ENCODE measurements at places on chromosomes 3 and 15.

DNA sequence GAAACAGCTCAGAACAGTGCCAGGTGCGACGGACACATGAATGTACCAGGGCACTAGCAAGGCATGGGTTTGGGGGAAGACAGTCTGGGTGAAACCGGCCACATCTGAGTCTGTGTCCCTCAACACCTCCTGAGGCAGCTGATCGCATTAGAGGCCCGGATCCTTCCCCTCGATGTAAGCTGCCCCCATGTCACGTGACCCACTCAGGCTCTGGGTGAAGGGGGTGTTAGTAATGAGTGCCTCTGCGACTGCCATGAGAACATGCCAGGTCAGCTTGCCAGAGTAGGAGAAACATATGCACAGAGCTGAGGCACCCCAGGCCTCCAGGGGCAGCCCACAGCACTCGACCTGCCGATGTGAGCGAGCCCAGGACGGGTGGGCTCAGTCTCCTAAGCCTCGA, 29.7 kb downstream of the PRR23E start:
- no peak for DNase-seq

DNA sequence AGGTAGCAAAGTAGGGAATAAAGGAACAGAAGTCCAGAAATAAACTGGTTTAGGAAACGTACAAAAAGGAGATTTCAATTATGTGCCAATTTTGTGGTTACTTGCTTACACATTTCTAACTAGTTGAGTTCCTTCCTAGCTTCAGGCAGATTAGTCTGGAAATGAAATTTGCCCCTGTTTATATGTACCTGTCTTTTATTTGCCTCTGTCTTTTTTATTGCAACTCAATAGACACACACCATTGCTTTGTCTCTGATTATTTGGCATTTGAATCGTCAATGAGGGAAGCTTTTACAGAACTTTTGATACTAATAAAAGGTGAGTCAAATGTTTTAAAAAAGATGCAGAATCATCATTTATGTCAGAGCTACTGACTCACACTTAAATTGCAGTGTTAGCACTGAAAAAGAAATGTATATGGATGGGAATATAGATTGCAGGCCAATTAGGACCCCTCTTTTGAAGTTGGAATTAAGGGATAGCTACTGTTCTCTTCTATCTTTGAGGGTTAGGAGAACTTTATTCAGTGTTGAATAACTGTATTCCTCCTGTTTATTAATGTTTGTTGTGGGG, 60.5 kb downstream of the TRAK1 start:
- DNase-seq = no peak

DNA sequence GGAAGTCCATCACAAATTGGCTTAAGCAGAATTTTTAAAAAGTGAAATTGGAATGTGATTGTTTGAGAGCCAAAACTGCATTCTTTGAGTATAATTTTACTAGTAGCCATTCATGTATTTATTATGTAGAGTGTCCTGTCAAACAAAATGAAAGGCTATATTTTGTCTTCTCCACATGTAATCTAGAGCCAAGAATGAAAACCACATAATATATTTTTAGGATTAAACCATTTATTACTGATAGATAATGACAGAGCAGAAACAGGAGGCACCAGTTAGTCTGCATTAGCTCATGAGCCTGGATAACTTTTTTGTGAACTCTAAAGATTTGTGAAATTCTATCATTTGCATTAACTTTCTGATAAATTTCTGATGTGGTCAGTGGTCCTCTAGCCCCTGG, 130.2 kb downstream of the FILIP1L start:
- no peak for DNase-seq

DNA sequence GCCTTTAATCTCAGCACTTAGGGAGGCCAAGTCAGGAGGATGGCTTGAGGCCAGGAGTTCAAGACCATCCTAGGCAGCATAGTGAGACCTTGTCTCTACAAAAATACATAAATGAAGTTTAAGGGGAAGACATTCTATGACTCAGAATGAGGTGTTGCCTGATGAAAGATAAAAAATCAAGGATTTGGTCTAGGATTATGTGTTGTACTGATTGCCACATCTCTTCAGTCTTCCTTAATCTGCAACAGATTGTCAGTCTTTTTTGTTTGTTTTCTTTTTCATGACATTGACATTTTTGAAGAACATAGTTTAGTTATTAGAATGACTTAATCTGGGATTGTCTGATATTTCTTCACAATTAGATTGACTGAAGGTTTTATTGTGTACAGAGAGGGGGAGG, 26.3 kb upstream of the DPPA4 start:
- no peak for DNase-seq

GRCh38 chr3:172559020-172559419, 35.8 kb upstream of the TNFSF10 start:
- no peak for DNase-seq

DNA sequence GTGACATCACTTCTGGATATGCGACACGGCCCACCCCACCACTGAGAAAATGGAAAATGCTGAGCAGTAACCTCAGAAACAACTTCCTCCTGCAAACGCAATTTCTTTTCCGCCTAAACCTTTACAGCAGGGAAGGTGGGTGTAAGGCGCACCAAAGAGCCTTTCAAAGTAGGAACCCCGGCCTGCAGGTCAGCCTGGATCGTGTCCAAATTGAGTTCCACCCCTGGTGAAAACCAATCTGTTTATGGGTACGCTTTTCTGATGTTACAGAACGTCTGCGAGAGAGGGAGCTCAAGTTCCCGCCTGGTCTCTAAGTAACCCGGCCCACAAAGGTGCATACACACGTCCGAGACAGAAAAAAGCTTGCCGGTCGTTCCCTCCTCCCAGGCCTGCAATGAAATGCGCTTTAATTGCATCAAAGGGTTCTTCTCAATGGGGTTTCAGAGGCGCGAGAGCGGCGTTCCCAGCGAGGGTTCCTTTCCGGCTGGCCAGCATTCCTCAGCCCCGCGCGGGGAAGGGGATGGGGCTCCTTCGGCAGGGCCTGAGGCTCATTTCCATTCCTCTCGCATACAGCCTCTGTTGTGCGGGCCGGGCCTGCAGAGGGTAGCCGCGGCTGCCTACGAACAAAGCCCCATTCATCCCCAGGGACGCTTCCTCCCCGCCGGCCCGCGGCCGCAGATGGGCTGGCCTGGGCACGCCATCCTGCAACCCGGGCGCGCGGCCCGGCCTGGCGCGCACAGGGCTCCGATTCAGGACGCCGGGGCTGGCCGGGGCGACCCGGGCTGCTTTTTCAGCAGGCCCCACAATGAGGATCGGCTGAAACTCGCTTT, 138.1 kb downstream of the TMCO5A start:
- no peak for DNase-seq

GRCh38 chr15:70508561-70509281, 254.6 kb downstream of the UACA start:
- DNase-seq = peak; percentile 69

GRCh38 chr15:67558502-67558901, 16.0 kb downstream of the MAP2K5 start:
- DNase-seq = no peak

- DNase-seq = no peak
These were observed 64.2 kb upstream of the TMEM115 start for GRCh38 chr3:50423543-50423942.

DNA sequence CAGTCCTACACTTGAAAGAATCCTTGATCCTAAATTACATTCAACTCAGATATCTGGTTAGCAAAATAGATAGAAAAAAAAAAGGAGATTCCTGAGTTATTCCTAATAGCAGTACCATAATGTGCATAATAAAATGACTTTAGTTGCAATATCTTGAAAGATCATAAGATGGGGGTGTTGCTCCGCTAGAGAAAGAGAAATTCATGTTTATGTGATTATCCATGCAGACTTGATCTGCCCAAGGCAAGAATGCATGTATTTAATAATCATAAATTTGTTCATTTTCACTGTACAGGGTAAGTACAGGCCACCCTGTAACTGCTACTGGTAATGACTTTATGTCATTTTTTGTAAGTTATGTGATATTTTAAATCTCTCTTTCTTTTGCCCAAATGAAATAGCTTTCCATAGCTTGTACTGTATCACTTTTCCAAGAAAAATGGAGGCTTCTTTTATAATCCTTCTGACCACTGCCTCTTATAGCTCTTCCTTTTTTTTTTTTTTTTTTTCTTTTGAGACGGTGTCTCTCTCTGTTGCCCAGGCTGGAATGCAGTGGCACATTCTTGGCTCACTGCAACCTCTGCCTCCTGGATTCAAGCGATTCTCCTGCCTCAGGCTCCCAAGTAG, 84.6 kb downstream of the HCN4 start:
- no peak for DNase-seq

GRCh38 chr3:194310060-194310835, 40.9 kb downstream of the CPN2 start:
- DNase-seq = no peak

DNA sequence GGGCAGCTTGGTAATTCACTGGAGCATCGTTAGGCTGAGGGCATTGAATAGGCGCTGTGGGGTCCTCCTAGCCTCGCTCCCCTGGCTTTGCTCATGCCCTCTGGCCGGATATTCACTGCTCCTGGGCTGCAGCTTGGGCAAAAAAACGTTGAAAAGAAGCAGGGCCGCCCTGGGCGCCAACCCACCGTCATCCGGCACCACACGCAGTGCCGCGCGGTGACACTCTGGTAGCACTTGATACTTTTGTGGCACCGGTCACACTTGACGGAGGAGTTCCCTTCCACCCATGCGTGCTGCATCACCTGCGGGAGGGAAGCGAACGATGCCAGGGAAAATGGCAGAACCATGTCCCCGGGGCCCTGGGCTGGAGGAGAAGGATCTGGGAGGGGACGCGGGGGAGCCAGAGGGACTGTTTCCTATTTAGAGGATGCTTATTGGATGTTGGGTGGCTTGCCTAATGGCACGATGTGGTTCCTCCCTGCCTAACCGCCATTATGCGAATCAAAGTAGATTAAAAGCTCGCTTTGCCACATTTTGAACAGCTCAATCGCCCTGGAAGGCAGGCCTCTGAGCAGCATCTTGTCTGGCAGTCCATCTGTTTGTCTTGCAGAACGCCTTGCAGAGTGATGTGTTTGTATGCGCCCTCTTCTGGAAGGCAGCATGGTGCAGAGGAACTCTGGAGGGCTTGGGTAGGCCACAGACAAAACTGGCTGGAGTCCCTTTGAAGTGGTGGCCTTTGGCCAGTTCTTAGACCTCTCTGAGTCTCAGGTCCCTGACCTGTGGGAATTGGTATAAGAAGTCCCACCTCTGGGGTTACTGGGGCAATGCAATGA, 93.2 kb downstream of the DGKG start:
- no peak for DNase-seq

- no peak for DNase-seq
These were observed 426.3 kb downstream of the MECOM start for GRCh38 chr3:169237201-169237600.

GRCh38 chr3:177770383-177771230, 573.3 kb upstream of the TBL1XR1 start:
- peak; percentile 42 for DNase-seq

DNA sequence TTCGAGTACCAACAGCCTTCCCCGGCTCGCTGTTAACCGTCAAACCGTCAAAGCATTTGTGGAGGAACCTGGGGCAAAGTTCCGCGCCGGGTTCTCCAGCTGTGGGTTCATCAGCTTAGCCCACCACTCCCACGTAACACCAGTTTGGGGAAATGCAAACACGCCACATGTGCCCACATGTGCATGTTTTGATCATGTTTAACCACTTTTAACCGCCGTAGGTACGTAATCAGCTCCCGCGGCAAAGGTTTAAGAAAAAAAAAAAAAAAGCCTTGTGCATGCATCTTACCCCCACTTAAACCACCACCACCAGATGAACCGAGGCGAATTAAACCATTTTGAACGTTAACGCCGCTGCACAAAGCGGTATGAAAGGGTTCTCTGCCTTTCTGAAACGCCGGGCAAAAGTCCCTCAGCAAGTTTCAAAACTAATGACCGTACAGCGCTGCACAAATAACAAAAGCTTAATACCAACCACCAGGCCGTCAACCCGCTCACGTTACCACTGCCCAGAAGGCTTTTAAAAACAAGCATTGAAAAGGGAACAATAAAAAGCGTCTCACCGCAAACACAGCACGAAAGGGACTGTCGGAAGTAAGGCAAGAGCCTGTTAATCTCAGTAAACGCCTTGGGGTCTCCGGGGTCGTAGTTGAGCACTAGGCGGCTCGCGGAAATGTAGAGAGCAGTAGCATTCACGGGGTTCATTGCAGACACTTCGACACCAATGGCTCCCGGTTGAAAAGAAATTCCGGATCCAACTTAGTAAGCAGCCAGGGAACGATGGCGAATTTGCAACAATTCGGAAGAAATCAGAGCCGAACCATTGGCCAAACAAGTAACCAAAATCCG, 1.5 kb downstream of the MSL2 start:
- DNase-seq = no peak

DNA sequence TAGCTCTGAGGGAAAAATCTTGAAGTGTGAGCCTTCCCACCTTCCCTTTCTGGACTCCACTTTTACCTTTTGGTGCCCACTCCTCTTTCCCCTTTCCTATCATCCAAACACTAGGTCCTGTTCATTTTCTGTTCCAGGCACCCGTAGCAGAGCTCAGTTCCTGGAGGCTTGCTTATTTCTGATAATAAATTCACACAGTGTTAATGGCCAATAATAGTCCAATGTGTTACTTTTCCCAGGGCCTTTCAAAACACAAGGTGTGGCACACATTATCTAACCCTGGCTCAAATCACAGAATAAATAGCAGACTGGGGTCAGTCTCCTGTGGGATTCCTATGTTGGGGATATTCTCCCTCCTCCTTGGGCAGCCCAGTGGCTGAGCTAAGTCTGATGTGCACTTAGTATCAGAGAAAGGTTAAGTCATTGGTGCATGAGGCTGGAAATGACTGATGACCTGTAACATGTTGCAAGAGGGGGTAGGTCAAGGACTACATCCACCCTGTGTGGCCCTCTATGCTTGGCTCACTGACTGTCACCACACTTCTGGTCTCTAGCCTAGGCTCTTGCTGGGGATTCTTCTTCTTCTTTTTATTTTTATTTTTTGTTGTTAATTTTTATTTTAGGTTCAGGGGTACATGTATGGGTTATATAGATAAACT, 43.7 kb upstream of the ROPN1 start:
- no peak for DNase-seq

DNA sequence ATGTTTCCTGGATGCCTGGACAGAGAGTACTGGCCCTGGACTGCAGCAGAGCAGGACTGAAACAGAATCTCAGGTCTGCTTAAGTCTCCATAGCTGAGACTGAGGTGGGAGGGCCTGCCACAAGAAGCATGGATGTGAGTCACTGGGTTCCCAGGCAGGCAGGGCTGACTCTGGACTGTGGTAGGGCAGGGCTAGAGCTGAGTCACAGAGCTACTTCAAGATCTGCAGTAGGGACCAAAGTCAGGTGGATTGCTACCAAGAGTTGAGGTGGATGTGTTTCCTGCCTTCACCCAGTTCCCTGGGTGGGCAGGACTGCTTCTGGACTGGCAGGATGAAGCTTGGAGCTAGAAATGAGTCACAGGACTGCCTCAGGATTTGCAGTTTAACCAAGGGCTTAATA, 282.9 kb downstream of the AGBL1 start:
- DNase-seq = no peak

- DNase-seq = peak; percentile 51
These were observed 580.2 kb downstream of the NLGN1 start for GRCh38 chr3:173977747-173978146.

DNA sequence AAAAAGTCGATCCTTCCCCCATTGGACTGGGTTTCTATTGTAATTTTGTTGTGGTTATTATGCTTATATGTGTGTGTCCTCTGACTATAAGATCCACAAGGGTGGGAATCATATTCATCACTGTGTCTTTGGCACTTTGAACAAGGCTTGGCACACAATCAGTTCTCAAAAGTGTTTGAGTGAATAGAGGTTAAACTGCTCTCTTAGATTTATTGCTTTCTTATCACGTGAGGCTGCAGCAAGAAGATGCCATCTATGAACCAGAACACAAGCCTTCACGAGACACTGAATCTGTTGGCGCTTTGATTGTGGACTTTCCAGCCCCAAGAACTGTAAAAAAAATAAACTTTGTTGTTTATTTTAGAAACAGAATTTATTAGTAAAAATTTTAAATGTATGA, 295.0 kb upstream of the MDFIC2 start:
- no peak for DNase-seq
